KBM-7 (cell line): ENCODE measurements at places on chromosomes 11 and 22.
A peak's percentile ranks its signal among the peaks of the same experiment; 100 is the strongest.

DNA sequence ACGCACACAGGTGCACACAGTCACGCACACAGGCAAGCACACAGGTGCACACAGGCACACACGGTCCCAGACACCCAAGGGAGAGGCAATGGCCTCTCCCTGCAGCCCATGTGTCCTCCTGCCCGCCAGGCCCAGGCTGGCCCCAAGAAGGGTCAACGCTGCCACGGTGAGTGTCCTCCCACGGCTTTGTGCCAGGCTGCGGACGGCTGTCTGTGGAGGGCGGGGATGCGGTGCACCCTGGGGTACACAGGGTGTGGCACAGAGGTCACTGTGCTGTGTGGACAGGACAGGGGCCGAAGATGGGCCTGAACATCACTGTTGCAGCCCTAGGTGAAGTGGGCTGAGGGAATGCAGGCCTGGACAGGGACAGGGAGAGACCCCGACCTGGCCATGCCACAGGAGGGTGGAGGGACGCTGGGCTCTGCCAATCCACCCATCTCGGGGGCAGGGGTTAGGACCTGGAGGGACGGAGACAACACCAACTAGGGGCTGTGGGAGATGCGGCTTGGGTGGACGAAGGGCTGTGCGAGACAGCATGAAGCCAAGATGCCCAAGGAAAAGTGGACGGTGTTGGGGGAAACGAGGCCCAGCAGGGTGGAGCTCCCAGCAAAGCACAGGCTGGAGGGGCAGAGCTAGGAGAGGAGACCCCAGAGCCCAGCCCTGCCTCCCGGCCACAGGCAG lies 523.8 kb downstream of the BRD1 start:
- DNase-seq = no peak

GRCh38 chr11:60880643-60881282 lies 13.4 kb downstream of the ZP1 start:
- no peak for DNase-seq

DNA sequence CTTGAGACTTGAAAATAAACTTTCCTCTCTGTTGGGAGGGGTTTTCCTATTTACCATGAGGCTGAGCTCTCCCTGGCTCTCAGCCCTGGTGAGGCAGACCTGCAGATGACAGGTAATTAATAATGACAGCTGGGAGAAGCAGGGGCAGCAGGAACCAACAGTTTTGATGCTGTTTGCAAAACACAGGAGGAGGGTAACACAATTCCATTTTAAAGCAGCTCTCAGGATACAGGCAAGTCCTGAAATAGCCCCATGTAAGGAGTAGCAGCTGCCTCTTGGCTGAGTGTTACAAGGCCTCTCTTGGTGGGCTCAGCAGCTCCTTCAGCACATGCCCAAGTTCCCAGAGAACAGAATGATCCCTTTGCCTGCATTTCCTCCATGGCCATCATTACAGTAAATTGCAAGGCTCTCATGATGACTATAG lies 13.3 kb downstream of the PARVA start:
- DNase-seq = no peak

- DNase-seq = no peak
These were observed 7.7 kb upstream of the NCR3LG1 start for GRCh38 chr11:17343907-17344306.

GRCh38 chr11:106152824-106153223 lies 75.4 kb downstream of the AASDHPPT start:
- no peak for DNase-seq

DNA sequence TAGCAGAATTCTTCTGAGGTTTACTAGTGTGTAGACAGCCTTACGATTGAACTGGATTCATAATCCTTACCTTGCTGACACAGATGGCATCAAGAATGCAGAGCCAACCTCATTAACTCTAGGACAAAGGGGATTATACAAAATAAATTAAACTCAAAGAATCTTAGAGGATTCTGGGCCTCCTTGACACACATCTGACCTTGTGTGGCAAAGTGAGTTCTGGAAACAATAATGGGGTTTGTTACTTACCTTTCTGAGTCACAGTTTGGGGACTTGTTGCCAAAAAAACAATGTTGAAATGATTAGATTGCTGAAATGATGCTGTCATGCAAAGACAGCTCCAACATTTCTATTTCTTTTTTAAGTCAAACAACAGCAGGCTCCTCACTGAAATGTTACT lies 179.1 kb upstream of the ISX start:
- no peak for DNase-seq

DNA sequence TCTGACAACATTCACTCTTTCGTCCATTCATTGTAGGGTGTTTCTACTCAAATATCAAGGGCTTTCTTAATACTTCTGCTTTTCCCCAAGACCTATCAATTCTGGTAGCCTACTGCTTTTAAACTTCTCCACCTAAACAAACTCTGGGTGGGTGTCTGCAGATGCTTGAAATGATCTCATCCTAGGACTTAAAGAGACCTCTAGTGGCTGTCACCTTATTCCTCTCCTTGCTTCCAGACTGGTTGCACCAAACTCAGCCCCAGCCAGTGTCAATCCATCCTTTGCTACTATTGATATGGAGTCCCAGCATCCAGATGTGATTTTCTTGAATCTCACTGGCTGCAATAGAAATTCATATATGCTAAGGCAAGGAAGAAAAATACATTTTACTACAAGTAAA lies 274.7 kb downstream of the NXPE2 start:
- DNase-seq = peak; percentile 3

- DNase-seq = no peak
These were observed 47.1 kb upstream of the ARHGAP32 start for GRCh38 chr11:129239207-129239606.

DNA sequence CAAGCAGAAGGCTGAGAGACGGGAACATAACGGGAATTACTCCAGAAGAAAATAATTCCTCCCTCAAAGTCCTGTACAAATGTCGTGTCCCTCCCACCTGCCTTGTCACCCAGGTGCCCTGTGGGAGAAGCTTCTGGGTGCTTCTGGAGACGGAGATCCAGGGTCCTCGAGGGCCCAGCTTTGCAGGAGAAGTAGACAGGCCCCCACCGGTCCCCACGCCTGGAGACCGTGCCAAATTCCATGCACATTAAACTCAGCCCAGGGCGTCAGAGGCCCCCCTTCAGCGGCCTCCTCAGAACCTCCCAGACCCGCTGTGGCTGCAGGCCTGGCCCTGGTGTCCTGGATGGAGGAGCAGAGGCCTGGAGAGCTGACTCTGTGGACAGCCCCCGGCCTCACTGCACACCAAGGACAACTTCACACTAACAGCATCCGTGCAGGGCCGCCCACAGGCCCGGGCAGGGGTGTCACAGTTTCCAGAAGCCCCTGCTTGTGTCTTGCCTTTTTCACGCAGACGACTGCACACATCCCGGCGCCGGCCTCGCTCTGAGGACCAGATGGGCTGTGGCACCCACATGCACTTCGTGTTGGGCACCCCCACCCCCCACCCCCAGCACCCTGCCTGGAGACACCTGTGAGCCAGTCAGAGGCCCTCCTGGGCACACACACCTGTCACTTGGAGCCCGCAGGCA lies 734.3 kb downstream of the BRD1 start:
- no peak for DNase-seq

DNA sequence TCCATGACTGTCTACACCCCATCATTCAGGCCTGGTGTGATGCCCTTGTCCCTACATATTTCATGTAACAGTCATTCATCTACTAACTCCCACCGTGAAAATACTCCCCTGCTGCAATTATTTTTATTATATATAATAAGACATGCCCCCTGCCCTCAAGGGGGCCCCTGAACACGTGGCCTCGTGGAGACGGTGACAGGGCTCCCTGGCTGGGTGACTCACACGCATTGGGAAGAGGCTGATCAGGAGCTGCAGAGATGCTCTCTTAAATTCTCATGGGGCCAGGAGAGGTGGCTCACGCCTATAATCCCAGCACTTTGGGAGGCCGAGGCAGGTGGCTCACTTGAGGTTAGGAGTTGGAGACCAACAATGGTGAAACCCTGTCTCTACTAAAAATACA lies 88.6 kb downstream of the ST3GAL4 start:
- no peak for DNase-seq

GRCh38 chr11:1930462-1930830 lies 10.9 kb downstream of the TNNT3 start:
- no peak for DNase-seq

DNA sequence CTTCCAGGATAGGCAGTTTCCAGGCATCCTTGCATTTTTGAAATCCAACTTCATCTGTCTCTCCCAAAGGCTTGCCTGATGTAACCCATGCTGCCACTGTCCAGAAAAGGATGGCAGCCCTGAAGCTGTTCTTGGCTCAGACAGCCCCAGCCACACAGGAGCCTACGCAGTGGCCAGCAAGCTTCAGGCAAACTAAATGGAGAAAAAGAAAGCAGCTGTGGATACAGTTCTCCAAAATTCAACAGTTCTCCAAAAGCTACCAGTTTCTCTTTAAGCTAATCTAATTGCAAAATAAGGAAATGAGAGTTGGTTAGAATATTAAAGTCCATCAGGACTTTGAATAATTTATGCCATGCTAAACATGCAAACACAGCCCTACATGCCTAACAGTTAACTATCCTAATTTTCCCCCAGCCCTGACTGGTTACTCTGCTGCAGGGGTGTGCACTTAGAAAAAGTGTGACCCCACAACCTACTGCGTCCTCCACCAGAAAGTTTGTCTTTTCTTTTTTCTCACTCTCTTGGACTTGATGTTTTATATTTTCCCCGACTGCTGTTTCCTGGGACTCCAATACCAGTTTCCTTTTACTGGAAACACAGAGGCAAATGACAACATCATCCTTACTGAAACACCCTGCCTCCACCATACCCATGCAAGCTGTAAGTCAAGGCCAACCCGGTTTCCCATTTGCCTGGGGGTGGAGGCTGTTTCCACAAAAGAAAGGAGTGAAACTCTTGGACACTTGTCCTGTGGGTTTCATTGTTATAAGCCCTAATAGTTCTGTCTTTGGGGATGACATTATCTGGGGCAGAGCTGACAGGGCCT lies 69.1 kb upstream of the OR5AN1 start:
- DNase-seq = no peak

DNA sequence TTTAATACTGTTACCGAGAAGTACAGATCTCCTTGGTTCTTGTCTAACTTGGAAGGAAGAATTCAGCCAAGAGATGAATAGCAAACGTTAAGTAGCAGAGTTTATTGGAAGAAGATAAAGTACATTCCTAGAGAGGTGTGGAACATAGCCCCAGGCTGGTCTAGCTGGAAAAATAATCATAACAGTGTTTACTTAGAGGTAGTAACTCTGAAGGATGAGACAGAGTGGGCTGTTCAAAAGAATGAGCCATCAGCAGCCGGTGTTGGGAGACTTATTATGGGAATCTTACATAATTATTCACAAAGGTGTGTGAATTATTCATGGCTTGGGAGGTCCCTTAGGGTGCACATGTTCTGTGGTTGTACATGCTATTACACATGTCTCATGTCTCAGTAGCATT lies 276.5 kb downstream of the LUZP2 start:
- DNase-seq = no peak

- no peak for DNase-seq
These were observed 75.1 kb downstream of the RAB38 start for GRCh38 chr11:88100151-88100550.

DNA sequence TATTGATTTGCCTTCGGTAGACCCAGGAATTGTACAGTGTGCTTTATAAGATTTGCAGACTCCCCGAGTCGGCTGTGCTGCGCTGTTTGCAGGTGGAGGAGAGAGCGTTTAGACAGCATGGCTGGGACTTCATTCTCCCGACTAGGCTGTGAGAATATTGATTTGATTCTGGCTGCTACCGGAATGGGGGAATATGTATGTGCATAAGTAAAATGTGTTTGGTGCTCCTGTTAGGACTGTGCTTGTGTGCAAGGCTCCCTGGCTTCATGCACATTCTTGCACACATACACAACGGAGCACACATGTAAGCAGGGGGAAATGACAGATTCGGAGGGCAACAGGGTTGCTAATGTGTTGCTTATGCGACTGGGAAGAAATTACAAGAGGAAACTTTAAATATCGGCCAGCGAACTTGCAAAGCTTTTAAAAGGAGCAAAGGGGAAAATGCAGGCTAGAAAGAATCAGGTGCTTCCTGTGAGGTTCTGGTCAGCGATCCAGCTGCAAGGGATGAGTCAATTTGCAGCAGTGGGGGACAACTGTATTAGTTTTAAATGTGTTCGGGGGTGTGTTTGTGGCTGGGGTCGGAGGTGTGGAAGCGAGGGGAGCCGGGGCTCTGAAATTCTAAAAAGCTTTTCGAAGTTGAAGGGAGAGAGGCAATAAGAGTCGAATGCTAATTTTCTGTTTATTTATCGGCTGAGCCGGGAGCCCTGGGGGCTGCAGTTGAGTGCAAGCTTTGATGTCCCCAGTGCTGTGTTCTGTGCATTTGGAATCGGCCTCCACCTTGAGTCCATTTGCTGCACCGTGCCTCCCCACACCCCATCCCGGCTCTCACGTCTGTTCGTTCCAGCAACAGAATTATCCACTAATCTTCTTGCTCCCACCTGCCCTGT lies 731 bp downstream of the NTM start:
- DNase-seq = no peak

GRCh38 chr11:95254716-95255115 lies 23.7 kb upstream of the SESN3 start:
- DNase-seq = no peak

- DNase-seq = no peak
These were observed 245.2 kb downstream of the NTM start for GRCh38 chr11:131615611-131616010.

DNA sequence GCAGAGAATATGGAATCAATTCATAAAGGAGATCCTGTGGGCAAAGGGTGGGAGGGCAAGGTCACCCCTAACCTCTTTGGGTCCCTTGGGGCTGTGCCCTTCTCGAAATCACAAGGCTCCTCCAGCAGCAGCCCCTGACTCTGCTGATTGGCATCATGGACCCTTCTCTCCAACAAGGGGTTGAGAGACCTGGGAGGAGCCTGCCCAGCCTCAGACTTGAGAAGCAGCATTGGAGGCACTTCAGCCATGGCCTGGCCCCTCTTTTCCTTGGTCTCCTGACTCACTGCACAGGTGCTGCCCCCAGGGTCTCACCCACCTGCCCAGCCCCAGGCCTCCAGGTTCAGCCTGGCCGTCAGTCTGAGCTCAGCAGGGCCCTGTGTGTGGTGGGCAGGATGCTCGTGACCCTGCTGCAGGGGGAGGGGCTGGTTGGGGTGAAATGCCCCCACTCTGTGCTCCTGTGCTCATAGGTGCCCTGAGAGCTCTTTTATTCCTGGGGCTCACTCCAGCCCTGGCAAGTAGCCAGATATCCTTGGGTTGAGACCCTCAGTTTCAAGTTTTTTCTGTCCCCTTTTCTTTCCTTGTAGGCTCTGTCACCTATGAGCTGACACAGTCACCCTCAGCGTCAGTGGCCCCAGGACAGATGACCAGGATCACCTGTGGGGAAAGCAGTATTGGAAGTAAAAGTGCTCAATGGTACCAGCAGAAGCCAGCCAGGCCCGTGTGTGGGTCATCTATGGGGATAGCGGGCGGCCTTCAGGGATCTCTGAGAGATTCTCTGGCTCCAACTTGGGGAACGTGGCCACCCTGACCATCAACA lies 110.8 kb downstream of the GGTLC2 start:
- no peak for DNase-seq

DNA sequence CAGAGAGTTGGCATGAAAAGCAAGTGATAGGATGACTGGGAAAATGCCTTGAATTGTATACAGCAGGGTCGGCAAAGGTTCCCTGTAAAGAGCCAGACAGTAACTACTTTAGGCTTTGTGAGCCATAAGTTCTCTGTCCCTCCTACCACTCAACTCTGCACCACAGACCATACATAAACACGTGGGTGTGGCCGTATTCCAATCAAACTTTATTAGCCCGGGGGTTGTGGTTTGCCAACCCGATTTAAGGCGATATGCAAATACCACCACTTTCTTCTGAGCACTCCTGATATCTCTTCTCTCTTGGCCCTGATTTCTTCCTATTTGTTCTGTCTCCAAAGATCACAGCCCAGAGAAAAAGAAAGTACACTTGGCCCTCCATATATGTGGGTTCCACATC lies 87.5 kb downstream of the MN1 start:
- DNase-seq = no peak

- no peak for DNase-seq
These were observed 50.9 kb upstream of the WNT11 start for GRCh38 chr11:76257074-76257719.
